ENCODE measurements at places on chromosomes 13 and 19. TPM values are rescaled to one million over a fixed set of nuclear protein-coding genes. Genes with fewer than 3 reads are reported as not detected.

The ERFL gene
- total RNA-seq = 0.30 TPM

The ALG11 gene
- total RNA-seq = 8.8 TPM

The TUBB4A gene
- total RNA-seq = 6.0 TPM

The VAV1 gene
- 6.8 TPM for total RNA-seq

The GJB2 gene
- 1.0 TPM for total RNA-seq

The ZNF784 gene
- 5.0 TPM for total RNA-seq

The KLK2 gene
- 0.18 TPM for total RNA-seq

The SIGLECL1 gene
- not detected for total RNA-seq

The IQCN gene
- 0.58 TPM for total RNA-seq

The ELL gene
- 5.5 TPM for total RNA-seq

The CRLF1 gene
- 5.1 TPM for total RNA-seq

The SLC1A6 gene
- total RNA-seq = not detected

The ZNF625 gene
- total RNA-seq = not detected

The KLK5 gene
- not detected for total RNA-seq

The ZNF66 gene
- not detected for total RNA-seq

The CNN2 gene
- total RNA-seq = 87.8 TPM

The ZNF561 gene
- 8.7 TPM for total RNA-seq

The POU2F2 gene
- 0.43 TPM for total RNA-seq

The ZNF69 gene
- total RNA-seq = not detected

The LRRC63 gene
- 0.08 TPM for total RNA-seq

The ZNF30 gene
- 6.8 TPM for total RNA-seq

The THSD8 gene
- 10.3 TPM for total RNA-seq

The OR7D2 gene
- not detected for total RNA-seq

The CARM1 gene
- total RNA-seq = 45.0 TPM

The PABPC3 gene
- 0.13 TPM for total RNA-seq

The LILRB3 gene
- 0.17 TPM for total RNA-seq

The ANKRD27 gene
- 44.1 TPM for total RNA-seq

The CEACAM7 gene
- total RNA-seq = 0.03 TPM

The TNNT1 gene
- 131 TPM for total RNA-seq

The SWSAP1 gene
- total RNA-seq = 2.4 TPM

The ZNF761 gene
- total RNA-seq = 7.8 TPM

The C5AR2 gene
- 8.9 TPM for total RNA-seq

The FFAR2 gene
- not detected for total RNA-seq

The FGF21 gene
- total RNA-seq = not detected

The PET100 gene
- 50.7 TPM for total RNA-seq

The PLK5 gene
- total RNA-seq = not detected

The KIR2DL1 gene
- not detected for total RNA-seq

The ZNF729 gene
- total RNA-seq = not detected

The KCNC3 gene
- total RNA-seq = 1.4 TPM

The PLA2G4C gene
- 11.2 TPM for total RNA-seq

The PNMA8C gene
- total RNA-seq = not detected

The CILP2 gene
- 0.21 TPM for total RNA-seq

The CACNG6 gene
- 12.8 TPM for total RNA-seq

The DZIP1 gene
- 12.3 TPM for total RNA-seq

The ALG5 gene
- total RNA-seq = 36.5 TPM

The ZNF418 gene
- 1.1 TPM for total RNA-seq

The CGB3 gene
- total RNA-seq = not detected

The NFILZ gene
- total RNA-seq = not detected

The IZUMO4 gene
- total RNA-seq = 0.56 TPM

The NLRP4 gene
- total RNA-seq = not detected

The RASAL3 gene
- not detected for total RNA-seq

All from A549 treated with Hydrocortisone at 1 μM for 4 hours (cell line).